A673 (cell line): ENCODE measurements at places on chromosomes 7 and 10. TPM values are rescaled to one million over a fixed set of nuclear protein-coding genes. Genes with fewer than 3 reads are reported as not detected.

GRCh38 chr10:96496281-96496925 is 17.3 kb downstream of the TLL2 start:
- no peak for DNase-seq

Gene LRIT1
- total RNA-seq, result not detected in 2 replicates

- DNase-seq, result peak; percentile 38
Measured at GRCh38 chr10:5575482-5576153, 50.9 kb downstream of the CALML3 start.

Gene IFRD1
- total RNA-seq, result 76.9 and 79.9 TPM in 2 replicates

GRCh38 chr7:91135300-91135699 is 128.9 kb upstream of the FZD1 start:
- DNase-seq, result no peak

DNA sequence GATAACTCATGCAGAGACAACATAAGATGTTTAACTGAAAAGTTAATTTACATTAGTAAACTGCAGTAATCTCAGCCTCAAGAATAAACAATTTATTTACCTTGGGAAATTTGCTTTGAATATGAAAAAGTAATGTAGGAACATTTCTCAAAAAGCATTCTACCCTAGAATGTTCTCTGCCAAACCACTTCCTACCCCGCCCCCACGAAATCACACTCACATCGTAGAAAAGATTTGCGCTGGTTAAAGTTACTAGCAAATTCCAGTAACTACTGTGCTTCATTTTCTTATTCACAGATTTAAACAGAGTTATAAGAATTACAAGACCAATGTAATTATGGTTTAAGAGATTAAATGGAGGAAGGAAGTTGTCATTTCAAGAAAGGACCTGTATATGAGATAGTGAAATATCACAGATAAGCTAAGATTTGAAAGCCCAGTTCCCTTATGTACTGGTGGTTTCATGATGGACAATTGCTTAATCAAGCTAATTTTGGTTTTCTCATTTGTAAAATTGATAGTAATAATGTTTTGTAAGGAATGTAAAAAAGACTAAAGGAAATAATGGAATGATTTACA is 175.4 kb downstream of the GNAI1 start:
- DNase-seq, result peak; percentile 11

DNA sequence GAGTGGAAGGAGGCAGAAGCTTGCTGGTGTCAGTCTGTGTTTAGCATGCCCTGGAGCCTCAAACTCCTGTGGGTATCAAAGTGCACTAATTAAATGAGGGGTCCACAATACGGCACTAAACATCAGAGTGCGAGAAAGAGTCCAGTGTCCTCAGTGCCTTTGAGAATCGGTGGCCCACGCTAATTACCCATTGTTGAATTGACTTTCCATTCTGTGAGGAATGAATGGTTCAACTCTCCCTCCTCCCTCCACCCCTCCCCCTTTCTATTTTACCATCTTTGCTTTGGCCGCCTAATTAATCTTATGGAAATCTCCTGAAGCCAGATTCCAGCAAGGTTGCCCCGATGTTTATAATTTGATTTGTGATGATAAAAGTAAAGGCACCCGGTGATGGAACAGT is 217.8 kb downstream of the TFEC start:
- DNase-seq, result no peak

Gene ST8SIA6
- total RNA-seq, result not detected in 2 replicates

Gene KDM7A
- total RNA-seq, result 9.6 and 11.7 TPM in 2 replicates
